ENCODE measurements at places on chromosomes 2 and 18. TPM values are rescaled to one million over a fixed set of nuclear protein-coding genes. Genes with fewer than 3 reads are reported as not detected.

GPR35 gene
- total RNA-seq: not detected

DNA sequence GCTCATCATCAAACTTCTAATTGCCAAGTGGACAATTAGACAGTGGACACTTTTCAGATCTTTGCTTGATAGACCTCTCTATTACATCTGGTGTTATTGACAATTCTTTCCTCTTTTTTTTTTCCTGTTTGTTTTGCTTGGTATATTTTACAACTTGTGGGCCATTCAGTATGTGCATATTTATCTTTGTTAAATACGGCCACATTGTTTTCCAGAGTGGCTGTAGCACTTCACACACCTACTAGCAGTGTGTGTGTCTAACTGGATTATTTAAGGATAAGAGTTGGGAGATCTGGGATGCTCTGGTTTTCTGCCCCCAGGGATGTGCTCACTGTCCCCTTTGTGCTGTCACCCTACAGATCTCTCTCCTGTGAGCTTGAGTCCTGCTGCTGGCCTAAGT is 4.1 kb upstream of the SLC4A5 start:
- DNase-seq: no peak

GRCh38 chr18:13076886-13077285 is 85.7 kb downstream of the CEP192 start:
- no peak for DNase-seq

DNA sequence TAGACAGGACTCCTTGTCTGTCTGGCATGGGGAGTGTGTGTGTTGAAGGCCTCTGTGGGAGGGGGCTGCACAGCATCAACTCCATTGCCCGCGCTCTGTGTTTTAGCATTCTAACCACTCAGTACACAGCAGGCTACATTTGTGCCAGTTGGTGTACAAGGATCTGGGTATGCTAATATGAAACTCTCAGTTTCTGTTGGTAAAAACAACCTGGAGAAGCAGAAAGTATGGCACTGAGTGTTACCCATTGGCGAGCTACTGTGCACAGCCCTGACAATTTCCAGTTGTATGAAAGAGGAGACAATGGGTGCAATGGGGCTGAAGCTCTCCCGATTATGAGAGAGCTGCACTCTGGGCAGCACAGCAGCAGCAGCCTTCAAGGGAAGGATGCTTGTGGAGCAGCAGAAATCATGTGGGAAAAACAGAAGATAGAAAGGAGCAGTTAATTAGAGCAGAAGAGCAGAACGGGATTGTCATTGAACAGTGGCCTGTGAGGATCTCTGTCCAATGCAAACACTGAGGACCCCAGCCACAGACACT is 443.6 kb downstream of the CBLN2 start:
- DNase-seq: no peak

LIMS4 gene
- total RNA-seq: 47.8 TPM

DNA sequence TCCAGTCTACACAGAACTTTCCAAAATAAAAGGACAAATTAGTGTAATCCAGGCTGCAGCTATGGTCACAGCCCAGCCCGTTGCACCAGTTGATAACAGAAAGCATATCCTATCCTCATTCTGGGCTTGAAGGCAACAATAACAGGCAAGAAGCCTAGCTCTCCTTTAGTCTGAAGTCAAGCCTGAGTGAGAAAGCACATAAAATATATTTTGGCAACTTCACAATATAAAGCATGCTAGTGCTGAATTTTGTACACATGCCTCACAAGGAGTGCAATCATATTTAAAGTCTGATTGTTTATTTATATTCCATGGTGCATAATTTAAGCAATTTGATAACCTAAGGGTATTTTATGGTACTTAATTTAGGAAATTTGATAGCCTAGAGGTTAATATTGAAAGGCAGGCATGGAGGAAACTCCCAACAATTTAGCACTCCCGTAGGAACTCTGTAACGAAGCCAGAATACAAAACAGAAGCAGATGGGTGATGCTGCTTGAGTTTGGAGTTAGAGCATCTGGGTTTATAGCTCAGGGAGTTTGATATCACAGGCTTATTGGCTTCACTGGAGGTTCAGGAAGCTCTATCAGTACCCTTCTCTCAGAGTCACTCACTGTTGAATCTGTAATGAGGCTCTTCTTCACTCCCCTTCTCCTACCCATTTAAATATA is 1199.1 kb upstream of the GYPC start:
- DNase-seq: no peak

All from lung microvascular endothelial cell (primary cell).